ENCODE measurements at places on chromosomes 1 and 21. TPM values are rescaled to one million over a fixed set of nuclear protein-coding genes. Genes with fewer than 3 reads are reported as not detected.

LINGO4 gene
- 0.25 TPM for total RNA-seq

UBL4B gene
- 1.0 TPM for total RNA-seq

MTARC2 gene
- total RNA-seq: 20.8 TPM

CRP gene
- total RNA-seq: not detected

OR2G6 gene
- not detected for total RNA-seq

ARTN gene
- 0.33 TPM for total RNA-seq

ITGB2 gene
- total RNA-seq: 20.9 TPM

RAB7B gene
- total RNA-seq: 4.4 TPM

OR2L8 gene
- 6.7 TPM for total RNA-seq

FCRL2 gene
- total RNA-seq: not detected

RAD54L gene
- total RNA-seq: 4.7 TPM

ANGPTL3 gene
- not detected for total RNA-seq

SMIM1 gene
- total RNA-seq: 5.6 TPM

CD5L gene
- total RNA-seq: not detected

BTBD19 gene
- 5.2 TPM for total RNA-seq

LCE1D gene
- total RNA-seq: not detected

HAO2 gene
- not detected for total RNA-seq

MRPS21 gene
- total RNA-seq: 72.0 TPM

NCMAP gene
- total RNA-seq: not detected

PKLR gene
- total RNA-seq: 0.28 TPM

NSL1 gene
- total RNA-seq: 43.4 TPM

RAB4A gene
- total RNA-seq: 91.9 TPM

SLC25A33 gene
- 7.1 TPM for total RNA-seq

MMP23B gene
- total RNA-seq: 3.4 TPM

GBP5 gene
- total RNA-seq: 0.34 TPM

NMNAT2 gene
- total RNA-seq: 146 TPM

FAAH gene
- 62.4 TPM for total RNA-seq

DNM3 gene
- 174 TPM for total RNA-seq

NCAM2 gene
- 209 TPM for total RNA-seq

SPRR2A gene
- total RNA-seq: not detected

GBP4 gene
- total RNA-seq: 14.6 TPM

GGPS1 gene
- 41.1 TPM for total RNA-seq

ALPL gene
- 14.1 TPM for total RNA-seq

TMPRSS15 gene
- total RNA-seq: not detected

KRTAP11-1 gene
- total RNA-seq: not detected

C1orf94 gene
- not detected for total RNA-seq

RBM11 gene
- total RNA-seq: 14.0 TPM

TMEM269 gene
- total RNA-seq: 0.92 TPM

CCDC181 gene
- total RNA-seq: 8.3 TPM

DNASE2B gene
- 1.3 TPM for total RNA-seq

MROH7 gene
- 45.6 TPM for total RNA-seq

SLC30A10 gene
- 8.8 TPM for total RNA-seq

PIGR gene
- total RNA-seq: not detected

EFNA4 gene
- 1.7 TPM for total RNA-seq

CCDC185 gene
- 0.74 TPM for total RNA-seq

HNRNPCL4 gene
- not detected for total RNA-seq

KRTAP19-1 gene
- total RNA-seq: not detected

VCAM1 gene
- total RNA-seq: 1.3 TPM

FBXO42 gene
- 30.4 TPM for total RNA-seq

CD101 gene
- 2.7 TPM for total RNA-seq

CNR2 gene
- not detected for total RNA-seq

GLIS1 gene
- total RNA-seq: 7.5 TPM

PTPN7 gene
- 0.51 TPM for total RNA-seq

TFF2 gene
- not detected for total RNA-seq

Measured in dorsolateral prefrontal cortex (tissue), 122 donors.